Activated T-helper 17 cell treated with anti-CD3 and anti-CD28 coated beads, Interleukin-2, amount 50 U/mL, for 72 hours (primary cell): ENCODE measurements at places on chromosomes 7 and 10.
A peak's percentile ranks its signal among the peaks of the same experiment; 100 is the strongest.

- H3K27me3 ChIP-seq: no peaks in the 10 kb centered on the region
- no peaks in the 10 kb centered on the region for H3K4me1 ChIP-seq
- H3K4me3 ChIP-seq: no peak overlapping the region
- no peak for ATAC-seq
Observed at GRCh38 chr7:28144266-28144665, 36.3 kb downstream of the JAZF1 start.

- H3K27me3 ChIP-seq: no peaks in the 10 kb centered on the region
- peaks cover 35% of the 10 kb centered on the region for H3K36me3 ChIP-seq
- ATAC-seq: no peak
- peak overlapping the region; percentile 94 for H3K4me3 ChIP-seq
- H3K27ac ChIP-seq: no peak overlapping the region
- H3K4me1 ChIP-seq: peaks cover 47% of the 10 kb centered on the region
Observed at GRCh38 chr7:135978624-135979023, 1.5 kb upstream of the MTPN start.

DNA sequence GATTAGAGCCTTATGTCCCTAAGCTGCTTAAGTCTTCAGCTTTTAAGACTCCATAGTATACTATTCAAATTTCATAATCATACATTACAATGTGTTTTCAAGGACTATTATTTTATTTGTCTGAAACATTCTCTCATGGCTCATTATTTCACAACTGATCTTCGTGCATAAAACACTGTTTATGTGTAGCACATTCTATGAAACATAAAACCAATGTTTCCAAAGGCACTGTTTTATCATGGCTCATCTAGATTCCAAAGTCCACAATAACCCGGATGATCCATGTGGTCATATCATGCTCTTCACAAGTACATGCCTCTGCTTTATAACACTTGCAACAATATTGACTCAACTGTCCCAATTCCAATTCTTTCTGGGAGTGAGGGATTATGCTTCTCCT, 806.1 kb downstream of the TNS3 start:
- H3K4me1 ChIP-seq: no peaks in the 10 kb centered on the region
- H3K27me3 ChIP-seq: no peaks in the 10 kb centered on the region
- H3K4me3 ChIP-seq: no peak overlapping the region

GRCh38 chr7:129053938-129054437, 923 bp downstream of the TNPO3 start:
- no peaks in the 10 kb centered on the region for H3K27me3 ChIP-seq
- peaks cover 15% of the 10 kb centered on the region for H3K4me1 ChIP-seq
- H3K27ac ChIP-seq: peak overlapping the region; percentile 98
- peaks cover 42% of the 10 kb centered on the region for H3K36me3 ChIP-seq
- ATAC-seq: peak; percentile 20

DNA sequence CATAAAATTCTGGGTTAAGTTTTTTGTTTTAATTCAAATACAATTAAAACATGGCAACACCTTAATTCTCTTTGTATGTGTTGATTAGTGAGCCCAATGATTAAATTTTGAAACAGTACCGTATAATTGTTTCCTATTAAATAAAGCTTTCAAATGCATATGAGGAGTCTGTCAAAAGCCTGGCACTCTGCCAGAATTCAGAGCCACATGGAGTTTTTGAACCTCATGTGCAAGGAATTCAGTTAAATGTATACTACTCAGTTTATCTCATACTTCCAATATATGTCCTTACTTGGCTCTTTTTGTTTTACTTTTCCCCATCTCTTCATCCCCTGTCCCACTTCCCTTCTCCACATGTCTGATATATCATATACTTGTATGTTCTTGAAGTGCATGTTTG, 165.6 kb upstream of the FAM3C start:
- ATAC-seq: no peak
- no peaks in the 10 kb centered on the region for H3K36me3 ChIP-seq
- H3K27ac ChIP-seq: no peak overlapping the region
- H3K4me1 ChIP-seq: no peaks in the 10 kb centered on the region
- no peaks in the 10 kb centered on the region for H3K27me3 ChIP-seq

DNA sequence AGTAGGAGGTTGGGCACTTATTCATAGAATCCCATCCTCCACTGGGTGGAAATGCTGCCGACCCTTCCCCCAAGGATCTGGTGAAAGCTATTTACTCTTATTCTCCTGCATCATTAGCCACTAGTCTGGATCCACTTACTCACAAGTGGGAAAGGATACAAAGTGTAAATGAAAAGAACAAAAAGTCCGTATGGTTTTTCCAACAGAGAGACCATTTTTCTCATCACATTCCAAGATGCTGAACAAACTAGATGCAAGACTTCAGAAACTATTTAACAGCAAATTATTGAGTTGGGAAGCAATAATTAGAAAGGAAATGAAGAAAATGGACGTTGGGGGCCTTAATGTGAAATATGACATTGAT, 242.4 kb upstream of the GLI3 start:
- no peaks in the 10 kb centered on the region for H3K36me3 ChIP-seq
- no peak overlapping the region for H3K27ac ChIP-seq
- H3K4me1 ChIP-seq: no peaks in the 10 kb centered on the region
- no peak for ATAC-seq
- no peak overlapping the region for H3K4me3 ChIP-seq
- H3K27me3 ChIP-seq: no peaks in the 10 kb centered on the region

GRCh38 chr7:112701456-112701855, 88.7 kb downstream of the TMEM168 start:
- no peak overlapping the region for H3K4me3 ChIP-seq
- H3K4me1 ChIP-seq: no peaks in the 10 kb centered on the region
- H3K27me3 ChIP-seq: peaks cover 8% of the 10 kb centered on the region
- ATAC-seq: no peak
- no peak overlapping the region for H3K27ac ChIP-seq

GRCh38 chr7:158856883-158857668, 718 bp downstream of the DYNC2I1 start:
- no peak overlapping the region for H3K27ac ChIP-seq
- H3K4me3 ChIP-seq: peak overlapping the region; percentile 97
- ATAC-seq: no peak
- peaks cover 9% of the 10 kb centered on the region for H3K4me1 ChIP-seq
- no peaks in the 10 kb centered on the region for H3K36me3 ChIP-seq
